NCI-H524 (cell line): ENCODE measurements at places on chromosomes 12 and 14.

- DNase-seq = no peak
Observed at GRCh38 chr12:6757028-6757690, 4.2 kb upstream of the MLF2 start.

- no peak for DNase-seq
Observed at GRCh38 chr12:110005319-110005973, 6.2 kb downstream of the ANKRD13A start.

- peak; percentile 42 for DNase-seq
Observed at GRCh38 chr14:93903342-93904184, 23.6 kb upstream of the FAM181A start.

DNA sequence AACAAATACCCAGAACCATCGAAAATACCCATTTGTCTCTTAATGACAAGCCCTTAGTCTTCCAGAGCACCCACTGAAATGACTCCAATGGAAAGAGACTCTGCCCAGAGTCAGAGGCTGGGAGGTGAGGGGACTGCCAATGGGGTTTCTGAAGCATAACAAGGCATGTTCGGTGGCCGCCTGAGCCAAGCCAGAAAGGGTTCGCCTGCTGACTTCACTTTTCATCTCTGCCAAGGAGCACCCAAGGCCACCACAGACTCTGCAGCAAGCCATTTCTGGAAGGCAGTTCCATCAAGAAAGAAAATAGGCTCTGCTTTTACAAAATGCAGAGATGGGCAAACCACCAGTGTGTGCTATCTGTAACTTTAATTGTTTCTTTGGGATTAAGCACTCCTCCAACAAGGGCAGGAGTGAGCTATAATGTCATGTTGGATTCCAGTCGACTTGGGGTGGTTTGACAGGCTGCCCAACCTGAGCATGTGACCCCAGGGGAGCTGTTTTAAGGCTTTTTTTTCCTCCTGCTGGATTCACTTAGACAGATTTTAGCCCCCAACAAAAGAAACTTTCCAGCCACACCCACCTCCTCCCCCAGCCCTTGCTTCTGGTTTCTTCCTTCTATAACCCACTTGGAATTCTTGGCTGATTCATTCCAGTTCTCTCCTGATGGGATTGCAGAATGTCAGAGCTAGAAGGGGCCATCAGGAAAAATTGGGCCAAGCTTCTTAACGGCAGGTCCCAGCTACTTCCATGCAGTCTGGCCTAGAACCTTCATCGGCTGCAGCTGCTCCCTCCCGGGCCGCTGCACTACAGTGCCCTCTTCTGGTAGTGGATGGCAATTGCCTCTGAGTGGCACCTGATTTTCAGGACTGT lies 24.1 kb downstream of the CKAP4 start:
- peak; percentile 52 for DNase-seq
